ENCODE measurements at places on chromosomes 5 and 9.
A peak's percentile ranks its signal among the peaks of the same experiment; 100 is the strongest.

DNA sequence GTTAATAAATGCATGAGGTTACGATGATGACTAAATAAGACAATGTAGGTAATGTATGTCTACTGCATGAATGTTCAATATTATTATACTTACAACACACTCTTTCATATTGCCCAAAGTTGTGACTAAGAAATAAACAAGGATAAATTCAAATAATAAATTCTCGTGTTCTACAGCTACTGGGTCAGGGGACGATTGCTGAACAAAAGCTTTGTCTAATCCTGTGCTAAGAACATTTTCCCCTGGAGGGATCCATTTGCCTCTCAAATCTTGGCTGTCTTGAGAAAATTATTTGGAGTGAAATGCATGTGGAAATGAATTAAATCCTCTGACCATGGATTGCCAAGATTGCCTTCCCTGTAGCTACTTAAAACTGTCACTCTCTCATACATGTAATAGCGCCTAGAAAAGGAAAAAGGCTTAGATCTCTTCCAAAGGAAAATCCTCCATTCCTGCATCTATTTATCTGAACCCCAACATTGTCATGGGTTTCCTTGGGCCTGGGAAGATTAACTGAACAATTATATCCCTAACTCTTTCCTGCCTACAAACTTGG lies 893.8 kb upstream of the ACO1 start:
- no peak for DNase-seq

GRCh38 chr9:112844771-112845542 lies 45.7 kb downstream of the SLC46A2 start:
- DNase-seq = peak; percentile 74

DNA sequence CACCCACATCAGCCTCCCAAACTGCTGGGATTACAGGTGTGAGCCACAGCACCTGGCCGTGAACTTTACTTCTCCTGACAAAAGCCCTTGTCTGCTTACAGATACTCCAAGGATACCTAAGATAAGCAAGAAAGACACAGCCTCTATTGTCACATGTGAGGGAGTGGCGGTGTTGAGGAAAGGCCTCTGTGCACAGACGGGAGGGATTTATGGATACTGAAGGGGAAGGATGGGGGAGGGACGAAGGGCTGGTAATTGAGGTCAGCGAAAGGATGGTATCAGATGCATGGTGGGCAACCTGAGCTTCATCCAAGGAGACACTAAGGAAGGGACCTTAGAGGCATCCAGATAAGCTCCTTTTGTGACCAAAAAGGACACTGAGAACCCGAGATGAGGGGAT lies 66.7 kb upstream of the CKMT2 start:
- DNase-seq = no peak

DNA sequence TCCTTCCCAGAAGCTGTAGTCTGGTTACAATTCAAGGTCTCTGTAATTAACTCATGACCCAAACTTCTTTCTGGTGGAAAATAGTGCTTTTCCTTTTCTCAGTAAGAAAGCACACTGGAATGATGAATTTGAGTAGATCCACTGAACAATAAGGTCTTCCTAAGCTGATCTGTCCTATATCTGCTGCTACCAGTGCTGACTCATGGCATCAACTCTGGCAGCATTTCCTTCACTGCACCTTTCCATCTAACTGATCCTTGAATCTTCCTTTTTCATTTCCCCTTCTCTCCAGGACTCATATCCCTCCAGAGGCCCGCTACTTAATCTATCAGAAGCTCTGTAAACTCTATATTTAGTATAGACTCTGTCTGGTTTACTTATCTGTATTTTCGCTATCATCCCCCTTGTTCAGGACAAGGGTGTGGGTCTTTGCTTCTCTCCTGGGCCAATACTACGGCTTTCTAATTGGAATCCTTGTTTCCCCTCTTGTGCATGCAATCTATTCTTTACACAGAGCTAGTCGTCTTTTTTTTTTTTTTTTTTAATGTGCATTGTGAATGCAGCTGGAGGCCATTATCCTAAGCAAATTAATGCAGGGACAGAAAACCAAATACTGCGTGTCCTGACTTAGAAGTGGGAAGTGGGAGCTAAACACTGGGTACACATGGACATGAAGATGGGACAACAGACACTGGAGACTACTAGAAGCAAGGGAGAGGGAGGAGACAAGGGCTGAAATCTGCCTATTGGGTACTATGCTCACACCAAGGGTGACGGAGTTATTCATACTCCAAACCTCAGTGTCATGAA lies 192.2 kb upstream of the RPS23 start:
- DNase-seq = no peak

DNA sequence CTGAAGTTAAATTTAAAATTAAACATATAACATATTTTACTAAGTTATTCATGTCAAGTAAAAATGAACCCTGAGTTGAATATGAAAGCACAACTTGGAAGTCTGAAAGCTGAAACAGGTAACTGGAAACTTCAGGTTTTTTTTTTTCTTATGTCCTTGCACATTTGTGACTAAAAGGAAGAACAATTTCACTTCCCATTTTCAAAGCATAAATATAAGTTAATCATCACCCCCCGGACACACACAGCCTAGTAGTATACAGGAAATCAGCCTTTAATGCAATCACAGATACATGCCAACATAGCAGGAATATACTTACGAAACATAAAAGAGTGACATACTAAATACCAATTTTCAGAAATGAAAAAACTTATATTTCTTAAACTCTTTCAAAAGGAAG lies 225.9 kb downstream of the RFX3 start:
- no peak for DNase-seq

GRCh38 chr5:124264499-124264898 lies 481.9 kb downstream of the ZNF608 start:
- DNase-seq = no peak

GRCh38 chr9:73270967-73271721 lies 119.5 kb downstream of the ANXA1 start:
- DNase-seq = no peak

GRCh38 chr9:122389799-122390481 lies 19.1 kb downstream of the PTGS1 start:
- DNase-seq = no peak

- DNase-seq = no peak
These were observed 9.3 kb upstream of the OR13F1 start for GRCh38 chr9:104494808-104495207.

DNA sequence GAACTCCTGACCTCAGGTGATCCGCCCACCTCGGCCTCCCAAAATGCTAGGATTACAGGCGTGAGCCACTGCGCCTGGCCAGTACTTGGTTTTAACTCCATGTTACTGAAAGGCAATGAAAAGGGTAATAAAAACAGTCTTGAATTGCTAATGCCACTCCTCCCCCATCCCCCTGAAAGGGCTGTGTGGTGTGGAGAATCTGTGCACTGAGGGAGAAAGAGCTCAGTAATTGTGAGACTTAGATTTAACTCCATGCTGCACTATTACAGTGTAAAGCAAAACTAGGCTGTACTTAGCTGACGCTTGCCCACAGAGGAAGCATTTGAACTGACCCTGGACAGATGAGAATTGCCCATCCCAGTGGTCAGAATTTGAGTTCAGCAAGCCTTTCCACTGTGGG lies 1662.4 kb upstream of the ACO1 start:
- no peak for DNase-seq

GRCh38 chr5:177478711-177479646 lies 5.5 kb upstream of the DBN1 start:
- peak; percentile 66 for DNase-seq

- no peak for DNase-seq
These were observed 309.8 kb downstream of the TRPM3 start for GRCh38 chr9:70811638-70812037.

DNA sequence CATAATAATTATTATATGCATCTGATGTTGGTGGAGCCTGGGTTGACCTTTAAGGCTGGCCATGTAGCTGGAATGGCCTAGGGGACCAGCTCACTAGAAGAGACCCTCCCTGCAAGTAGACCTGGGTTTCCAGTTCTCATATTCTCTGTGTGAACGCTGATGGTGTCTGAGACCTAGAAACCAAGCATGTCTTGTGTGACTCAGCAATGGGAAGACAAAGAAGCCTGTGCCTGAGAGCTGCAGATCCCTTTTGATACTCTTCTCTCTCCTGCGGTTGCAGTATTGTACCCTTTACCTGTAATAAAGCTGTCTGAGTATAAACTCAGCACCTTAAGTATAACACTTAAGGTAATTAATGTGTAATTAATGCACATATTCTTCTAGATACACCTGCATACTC lies 22.2 kb downstream of the C9orf152 start:
- no peak for DNase-seq

DNA sequence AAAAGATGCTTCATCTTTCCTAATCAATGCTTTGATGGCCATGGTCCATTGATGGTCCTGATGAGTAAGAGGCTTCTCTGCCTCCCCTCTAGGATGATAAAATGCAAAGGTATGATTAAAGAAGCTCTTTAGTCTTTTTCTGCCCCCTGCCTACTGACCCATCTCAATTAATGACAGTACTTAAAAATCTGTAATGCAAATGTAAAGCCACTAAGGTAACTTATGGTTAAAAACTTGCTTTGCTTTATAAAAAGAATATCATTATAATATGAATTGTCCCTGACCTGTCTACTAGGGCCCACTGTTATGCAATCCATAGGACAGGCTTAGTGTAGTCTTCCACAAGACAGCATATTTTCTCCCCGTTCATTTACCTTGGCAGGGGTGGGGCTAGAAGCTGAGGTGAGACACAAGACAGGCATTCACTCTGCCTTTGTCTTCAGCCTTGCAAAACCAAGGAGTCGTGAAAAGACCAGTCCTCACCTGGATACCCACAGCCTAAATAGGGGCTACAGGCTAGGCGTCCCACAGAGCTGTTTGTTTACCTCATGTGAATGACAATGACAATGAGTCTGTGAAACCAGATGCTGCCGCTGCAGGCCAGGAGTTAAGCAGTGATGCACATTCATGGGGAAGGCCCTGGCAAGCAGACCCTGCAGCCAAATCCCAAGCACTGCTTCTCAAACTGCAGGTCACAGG lies 60.4 kb downstream of the BNC2 start:
- DNase-seq = no peak

DNA sequence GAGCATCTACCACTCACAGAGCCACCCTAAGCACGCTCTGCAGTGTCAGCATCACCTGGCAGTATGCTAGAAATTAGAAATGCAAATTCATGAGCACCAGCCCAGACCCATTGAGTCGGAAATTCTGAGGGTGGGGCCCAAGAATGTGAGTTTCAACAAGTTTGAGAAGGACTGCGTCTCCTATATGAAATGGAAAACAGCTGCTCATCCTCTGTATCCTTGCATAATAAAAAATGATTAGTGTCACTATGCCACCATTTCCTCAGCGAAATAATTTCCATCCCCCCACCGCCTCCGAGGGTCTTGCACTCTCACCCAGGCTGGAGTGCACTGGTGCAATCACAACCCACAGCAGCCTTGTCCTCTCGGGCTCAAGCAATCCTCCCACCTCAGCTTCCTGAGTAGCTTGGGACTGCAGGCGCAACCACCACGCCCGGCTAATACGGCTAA lies 1.3 kb upstream of the IQGAP2 start:
- DNase-seq = peak; percentile 31

DNA sequence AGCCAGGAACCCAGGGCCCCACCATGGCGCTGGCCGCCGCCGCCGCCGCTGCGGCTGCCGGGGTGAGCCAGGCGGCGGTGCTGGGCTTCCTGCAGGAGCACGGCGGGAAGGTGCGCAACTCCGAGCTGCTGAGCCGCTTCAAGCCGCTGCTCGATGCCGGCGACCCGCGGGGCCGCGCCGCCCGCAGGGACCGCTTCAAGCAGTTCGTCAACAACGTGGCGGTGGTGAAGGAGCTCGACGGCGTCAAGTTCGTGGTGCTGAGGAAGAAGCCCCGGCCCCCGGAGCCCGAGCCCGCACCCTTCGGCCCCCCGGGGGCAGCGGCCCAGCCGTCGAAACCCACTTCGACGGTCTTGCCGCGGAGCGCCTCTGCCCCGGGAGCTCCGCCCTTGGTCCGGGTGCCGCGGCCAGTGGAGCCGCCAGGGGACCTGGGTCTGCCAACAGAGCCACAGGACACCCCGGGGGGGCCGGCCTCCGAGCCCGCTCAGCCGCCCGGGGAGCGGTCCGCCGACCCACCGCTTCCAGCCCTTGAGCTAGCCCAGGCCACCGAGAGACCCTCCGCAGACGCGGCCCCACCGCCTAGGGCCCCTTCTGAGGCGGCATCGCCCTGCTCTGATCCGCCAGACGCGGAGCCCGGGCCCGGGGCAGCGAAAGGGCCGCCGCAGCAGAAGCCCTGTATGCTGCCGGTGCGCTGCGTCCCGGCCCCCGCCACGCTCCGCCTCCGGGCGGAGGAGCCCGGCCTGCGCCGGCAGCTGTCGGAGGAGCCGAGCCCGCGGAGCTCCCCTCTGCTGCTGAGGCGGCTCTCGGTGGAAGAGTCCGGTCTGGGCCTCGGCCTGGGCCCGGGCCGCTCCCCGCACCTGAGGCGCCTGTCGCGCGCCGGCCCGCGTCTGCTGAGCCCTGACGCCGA lies 749 bp downstream of the SOWAHA start:
- peak; percentile 44 for DNase-seq

DNA sequence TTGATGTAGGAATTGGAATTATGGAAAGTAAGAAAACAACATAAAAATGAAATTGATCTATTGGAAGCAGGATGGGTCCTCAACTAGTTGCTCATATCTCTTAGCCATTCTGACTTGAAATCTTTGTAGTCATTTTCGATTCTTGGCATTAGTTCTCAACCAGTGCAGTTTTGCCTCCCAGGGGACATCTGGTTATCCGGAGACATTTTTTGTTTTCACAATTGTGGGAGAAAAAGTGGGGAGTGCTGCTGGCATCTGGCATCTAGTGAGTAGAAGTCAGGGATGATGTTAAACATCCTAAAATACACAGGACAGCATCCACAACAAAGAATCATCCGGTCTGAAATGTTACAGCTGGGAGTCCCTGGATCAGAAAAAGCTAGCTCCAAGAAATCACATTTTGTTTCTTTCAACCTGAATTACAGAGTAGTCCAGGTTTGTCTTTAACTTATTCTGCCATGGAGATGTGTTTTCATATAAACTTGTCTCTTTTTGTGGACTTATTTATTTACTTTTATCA lies 74.9 kb downstream of the FBXL7 start:
- DNase-seq = no peak

DNA sequence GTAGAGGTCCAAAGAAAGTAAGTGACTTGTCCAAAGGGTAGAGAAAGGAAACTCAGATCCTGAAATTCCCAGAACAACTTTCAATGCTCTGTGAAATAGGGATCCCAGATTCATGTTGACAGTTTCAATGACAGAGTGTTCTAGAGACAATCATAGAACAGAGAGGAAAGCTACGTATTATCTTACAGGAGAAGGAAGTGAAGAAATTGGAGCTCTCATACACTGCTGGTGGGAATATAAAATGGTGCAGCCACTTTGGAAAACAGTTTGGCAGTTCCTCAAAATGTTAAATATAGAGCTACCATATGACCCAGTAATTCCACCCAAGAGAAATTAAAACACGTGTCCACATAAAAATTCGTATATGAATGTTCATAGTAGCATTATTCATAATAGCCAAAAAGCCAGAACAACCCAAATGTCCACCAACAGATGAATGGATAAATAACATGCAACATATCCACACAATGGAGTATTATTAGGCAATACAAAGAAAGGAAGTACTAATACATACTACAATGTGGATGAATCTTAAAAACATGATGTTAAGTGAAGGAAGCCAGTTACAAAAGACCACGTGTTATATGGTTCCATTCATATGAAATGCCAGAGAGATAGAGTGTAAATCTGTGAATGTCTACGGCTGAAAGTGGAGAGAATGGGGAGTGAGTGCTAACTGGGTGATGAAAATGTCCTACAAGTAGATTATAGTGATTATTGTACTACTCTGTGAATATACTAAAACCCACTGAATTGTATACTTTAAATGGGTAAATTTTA lies 197.1 kb downstream of the NTRK2 start:
- no peak for DNase-seq

- no peak for DNase-seq
These were observed 264.2 kb downstream of the CRB2 start for GRCh38 chr9:123620239-123620638.

Data from activated naive CD8-positive, alpha-beta T cell treated with anti-CD3 and anti-CD28 coated beads for 36 hours (primary cell).